HTR-8/SVneo (cell line): ENCODE measurements at places on chromosomes 5 and 9.

GRCh38 chr9:115006660-115007059 lies 76.3 kb upstream of the TNFSF8 start:
- DNase-seq, result no peak

GRCh38 chr5:171599411-171599810 lies 180.0 kb downstream of the FGF18 start:
- DNase-seq, result no peak

- DNase-seq, result no peak
These were observed 146.7 kb upstream of the KLF9 start for GRCh38 chr9:70561111-70561510.

GRCh38 chr5:56633950-56634349 lies 181.4 kb upstream of the MAP3K1 start:
- DNase-seq, result no peak

DNA sequence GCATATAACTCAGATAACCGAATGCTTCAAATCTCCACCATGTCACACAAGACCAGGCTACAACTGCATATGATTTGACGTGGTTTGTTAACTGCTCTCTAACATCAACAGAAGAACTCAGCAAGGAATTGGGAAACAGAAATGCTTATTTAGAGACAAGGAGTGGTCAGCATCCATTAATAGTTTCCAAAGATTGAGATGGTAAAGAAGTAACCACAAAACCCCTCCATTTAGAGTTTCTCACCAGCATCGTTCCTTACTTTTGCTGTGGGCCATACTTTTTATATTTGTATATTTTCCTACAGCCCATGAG lies 25.2 kb downstream of the DPYSL3 start:
- DNase-seq, result no peak

- no peak for DNase-seq
These were observed 596 bp upstream of the CDC37L1 start for GRCh38 chr9:4678679-4679267.

DNA sequence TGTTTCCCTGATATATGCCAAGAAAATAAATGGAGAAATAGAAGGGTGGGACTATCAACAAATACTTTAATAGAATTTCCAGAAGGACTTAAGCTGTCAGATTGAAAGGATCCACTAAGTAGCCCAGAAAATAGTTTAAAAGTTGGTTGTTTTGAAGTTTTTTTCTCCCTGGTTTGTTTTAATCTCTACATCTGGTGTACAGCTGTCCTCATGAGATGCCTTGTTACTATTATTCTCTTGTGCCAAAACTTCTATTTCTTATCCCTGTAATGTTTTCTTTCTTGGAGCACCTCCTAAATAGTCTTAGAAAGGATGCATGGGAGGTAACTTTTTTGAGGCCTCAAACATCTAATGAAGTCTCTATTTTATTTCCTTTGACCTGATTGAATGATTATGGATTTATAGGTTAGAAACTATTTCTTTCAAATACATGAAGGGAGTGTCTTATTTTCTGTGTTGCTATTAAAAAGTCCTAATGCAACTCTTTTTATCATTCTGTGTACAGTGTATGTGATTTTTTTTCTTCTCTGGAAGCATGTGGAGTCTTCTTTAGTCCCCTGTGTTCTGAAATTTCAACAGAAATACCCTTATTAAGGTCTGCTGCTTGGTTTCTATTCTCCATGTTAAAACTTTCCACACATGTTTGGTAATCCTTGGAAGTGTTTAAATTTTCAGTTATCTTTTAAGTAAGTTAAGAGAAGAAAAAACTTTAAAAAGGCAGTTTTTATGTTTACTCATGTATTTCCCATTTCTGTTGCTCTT lies 140.0 kb upstream of the CDKN2B start:
- DNase-seq, result no peak

- DNase-seq, result no peak
These were observed 242.1 kb downstream of the ZNF608 start for GRCh38 chr5:124504081-124504916.

DNA sequence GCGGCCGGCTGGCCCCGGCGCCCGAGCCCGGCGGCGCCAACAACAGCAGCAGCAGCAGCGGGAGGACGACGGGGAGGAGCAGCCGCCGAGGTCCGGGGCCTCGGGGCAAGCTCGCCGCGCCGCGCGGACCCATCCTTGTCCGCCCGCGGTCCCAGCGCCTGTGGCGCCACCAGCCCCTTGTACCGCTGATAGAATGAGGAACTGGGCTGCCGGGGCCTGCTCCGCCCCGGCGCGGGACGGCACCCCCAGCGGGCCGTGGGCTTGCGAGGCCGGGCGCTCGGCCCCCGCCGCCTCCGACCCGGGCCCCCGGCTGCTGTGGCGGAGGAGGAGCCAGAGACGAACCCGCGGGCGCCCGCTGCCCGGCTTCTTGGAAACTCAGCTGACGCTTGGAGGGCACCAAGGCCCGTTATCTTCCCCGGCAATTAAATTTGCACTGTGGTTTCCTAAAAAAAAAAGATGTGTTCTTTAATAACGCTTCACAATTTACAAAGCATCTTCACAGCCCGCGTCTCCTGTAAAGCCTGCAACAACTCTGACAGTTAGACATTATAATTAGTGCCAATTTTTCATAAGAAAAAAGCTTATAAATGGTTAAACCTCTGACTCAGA lies at the start of gene ARSB:
TSS of gene ARSB (minus strand) at position 195 of the 609 bp plus-strand sequence. CDS start at position 133, 62 bp downstream.
- DNase-seq, result peak; percentile 45

- DNase-seq, result no peak
These were observed 115.1 kb upstream of the CCDC152 start for GRCh38 chr5:42641336-42642005.

- DNase-seq, result no peak
These were observed 700.2 kb downstream of the IRX1 start for GRCh38 chr5:4295663-4296339.

DNA sequence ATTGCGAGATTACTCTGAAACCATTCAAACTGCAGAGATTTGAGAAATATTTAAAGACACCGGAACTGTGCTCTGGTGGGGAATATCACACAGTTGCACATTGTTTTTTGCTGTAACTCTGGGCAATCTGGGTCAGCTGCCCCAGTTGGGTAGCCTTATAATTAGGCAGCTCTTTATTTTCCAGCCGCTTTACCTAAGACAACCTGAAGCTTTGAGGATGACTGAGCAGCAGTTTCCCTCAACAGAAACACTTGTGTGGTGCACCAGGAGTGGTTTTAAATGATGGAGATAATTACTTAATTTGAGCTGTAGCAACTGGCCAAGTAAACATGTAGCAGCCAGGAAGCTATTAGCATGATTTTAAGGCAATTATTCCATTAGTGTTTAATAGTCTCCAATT lies 2.9 kb downstream of the PLCXD3 start:
- DNase-seq, result no peak

DNA sequence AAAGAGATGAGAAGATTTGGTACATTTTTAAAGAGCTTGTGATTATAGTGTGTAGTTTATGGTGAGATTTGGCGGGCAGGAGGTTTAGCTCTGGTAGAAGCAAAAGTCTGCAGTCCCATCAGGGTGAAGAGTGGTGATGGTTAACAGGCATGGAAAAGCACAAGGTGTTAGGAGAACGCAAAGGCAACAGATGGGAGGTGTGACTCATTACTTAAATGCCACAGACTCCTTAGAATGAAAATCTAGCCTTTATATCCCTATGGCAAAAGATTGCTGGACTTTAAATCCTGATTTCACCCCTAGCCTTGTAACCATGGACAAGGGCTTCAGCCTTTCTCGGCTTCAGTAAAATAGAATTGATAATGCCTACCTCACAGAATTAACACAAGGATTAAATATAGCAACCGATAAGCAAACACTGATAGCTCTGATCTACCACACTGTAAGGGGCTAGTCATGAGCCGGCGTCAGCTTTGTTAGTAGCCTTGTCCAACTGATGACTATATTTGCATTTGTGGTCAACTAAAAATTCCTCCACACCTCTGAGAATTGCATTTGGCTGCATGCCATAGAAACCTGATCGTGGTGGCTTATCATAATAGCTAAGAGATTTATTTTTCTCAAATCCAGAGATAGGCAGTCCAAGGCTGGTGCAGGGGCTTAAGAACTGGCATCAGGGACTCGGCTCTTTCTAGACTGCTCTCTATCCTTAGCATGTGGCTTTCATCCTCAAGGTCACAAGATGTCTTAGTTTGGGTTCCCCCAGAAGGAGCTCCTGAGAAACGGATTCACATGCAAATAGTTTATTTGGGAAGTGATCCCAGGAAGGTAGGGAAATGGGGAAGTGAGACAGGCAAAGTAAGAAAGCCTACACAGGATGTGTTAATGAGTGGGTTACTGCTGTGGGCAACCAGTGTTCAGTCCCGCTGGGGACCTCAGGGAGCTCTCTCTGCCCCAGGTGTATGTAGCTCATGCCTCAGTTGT lies 19.6 kb downstream of the MFAP3 start:
- no peak for DNase-seq

DNA sequence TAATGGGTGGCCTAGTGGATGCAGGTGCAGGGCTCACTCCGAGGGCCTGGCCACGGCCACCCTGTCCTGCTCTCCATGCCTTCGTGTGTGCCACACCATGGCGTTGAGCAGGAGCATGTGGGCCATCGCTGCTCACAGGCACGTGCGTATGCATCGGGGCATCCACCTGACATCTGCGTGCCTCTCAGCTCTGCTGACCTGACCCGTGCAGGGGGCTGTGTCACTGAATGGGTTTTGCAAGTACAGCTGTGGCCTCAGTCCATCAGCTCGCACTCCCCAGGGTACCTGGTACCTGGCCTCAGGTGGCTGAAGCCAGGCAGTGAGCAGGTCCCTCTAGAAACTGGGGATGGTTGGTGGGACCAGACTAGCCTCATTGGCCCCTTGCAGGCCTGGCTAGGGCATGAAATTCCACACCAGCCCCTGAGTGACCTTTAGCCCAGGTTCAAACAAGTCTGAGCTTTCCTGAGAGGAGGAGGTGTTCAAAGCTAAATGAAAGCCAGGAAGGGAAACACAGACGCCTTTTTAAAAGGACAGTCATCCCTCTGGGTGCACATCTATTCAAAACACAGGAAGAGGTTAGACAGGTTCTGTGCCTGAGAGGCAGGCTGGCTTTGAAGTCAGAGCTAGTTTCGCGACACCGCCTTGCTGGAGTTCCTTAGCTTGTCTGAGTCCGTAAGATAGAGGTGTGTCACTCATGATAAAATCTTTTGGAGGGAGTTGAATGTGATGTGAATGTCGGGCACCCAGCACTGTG lies 74.0 kb downstream of the MACROH2A1 start:
- DNase-seq, result no peak

DNA sequence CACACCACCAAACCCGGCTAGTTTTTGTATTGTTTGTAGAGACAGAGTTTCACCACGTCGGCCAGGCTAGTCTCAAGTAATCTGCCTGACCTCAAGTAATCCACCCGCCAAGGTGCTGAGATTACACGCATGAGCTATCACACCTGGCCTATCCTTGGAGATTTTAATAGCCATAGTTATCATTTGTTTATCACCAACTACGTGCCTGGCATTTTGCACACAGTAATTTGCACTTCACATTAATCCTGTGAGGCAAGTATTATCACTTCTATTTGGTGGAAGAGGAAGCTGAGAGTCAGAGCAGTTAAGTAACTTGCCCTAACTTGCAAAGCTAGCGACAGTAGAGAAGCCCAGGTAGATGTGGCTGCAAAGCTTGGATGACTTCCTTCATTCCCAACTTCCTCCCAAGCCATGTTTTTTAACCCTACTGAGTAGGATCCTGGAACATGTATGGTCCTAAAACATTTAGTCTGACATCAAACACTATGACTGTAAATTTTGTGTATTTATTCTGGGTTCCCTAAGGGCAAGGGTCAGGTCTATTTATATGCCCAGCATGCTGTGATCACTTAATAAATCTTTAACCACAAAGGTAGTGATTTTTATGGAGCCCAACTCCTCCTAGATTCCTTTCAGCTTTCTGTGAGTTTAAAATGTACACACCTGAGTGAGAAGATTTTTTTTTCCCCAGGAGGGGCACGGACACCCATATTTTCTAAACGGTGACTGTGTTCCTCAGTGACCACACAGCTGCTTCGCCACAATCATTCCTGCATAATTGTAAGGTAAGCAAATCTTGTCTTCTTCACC lies 100.2 kb upstream of the RAI14 start:
- no peak for DNase-seq

GRCh38 chr9:75505654-75506053 lies 384.8 kb upstream of the PCSK5 start:
- DNase-seq, result no peak

DNA sequence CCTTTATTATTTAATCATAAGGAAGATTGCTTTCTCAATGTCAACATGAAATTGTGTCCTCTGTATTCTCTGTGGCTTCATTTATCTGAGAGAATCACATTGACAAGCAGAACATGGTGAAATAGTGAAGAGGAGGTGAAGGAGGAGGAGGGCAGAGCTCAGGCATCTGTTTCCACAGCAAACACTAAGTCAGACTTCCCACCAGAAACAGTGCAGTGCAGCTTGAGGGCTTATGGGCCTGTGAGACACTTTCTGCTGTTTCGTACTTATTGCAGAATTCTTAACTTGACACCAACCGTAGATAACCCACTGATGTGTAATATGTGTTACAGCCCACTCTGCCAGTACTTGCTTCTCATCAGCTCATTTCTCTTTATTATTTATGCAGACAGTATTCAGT lies 386.3 kb downstream of the DIRAS2 start:
- no peak for DNase-seq

GRCh38 chr5:132485641-132486317 lies 4.8 kb downstream of the IRF1 start:
- no peak for DNase-seq

DNA sequence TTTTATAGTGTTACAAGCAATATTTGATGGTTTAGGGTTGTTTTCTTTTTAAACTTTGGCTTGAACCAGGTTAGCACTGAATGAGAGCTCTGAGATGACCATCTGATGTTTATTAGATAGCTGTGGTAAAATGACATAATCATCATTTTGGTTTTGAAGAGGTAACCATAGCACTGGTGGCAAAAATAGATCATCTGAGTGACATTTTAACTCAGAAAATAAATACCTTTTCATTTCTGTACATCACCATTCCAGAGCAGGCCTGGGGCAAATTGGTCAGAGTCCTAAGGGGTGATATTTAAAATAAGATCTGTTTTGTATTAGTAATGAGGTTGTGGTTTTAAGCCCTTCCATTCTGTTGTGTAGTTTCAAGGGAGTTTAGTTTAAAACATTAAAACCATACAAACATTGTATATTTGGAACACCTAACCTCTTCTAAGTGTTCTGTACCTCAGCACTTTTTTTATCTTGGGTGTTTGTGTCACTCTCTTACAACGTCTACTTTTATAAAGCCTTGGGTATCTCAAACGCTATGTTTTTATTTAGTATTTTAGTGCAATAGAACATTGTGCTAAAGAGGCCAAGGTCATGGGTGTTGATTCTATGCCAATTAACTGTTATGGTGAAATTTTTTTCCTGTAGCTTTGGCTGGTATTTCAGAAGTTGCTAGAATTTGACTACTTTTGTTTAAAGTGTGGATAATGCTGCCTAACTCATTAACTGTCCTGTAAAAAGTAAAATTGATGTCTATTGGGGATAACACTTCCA lies 166.1 kb downstream of the CD180 start:
- DNase-seq, result no peak

DNA sequence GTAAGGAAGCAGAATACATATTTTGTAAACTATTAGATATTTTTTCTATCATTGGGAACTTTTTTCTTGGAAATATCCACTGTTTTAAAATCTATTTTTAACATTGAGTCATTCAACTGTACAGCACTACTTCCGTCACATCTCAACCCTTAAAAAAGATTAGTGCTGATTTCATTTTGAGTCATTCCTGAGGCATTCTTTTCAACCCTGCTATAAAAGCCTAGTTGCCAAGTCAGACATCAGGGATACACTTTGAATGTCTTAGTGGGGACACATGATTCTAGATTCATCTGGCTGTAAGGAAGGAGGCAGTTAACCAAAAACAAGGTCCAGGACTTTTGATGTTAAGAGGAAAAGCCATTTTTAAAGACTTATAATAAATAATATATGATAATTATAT lies 160.9 kb downstream of the GIN1 start:
- DNase-seq, result peak; percentile 45

- DNase-seq, result no peak
These were observed 5.7 kb downstream of the WHRN start for GRCh38 chr9:114499528-114499927.
